HCT116 (cell line): ENCODE measurements at places on chromosomes 11 and 22.
A peak's percentile ranks its signal among the peaks of the same experiment; 100 is the strongest.

GRCh38 chr22:49298834-49299750 lies 528.6 kb downstream of the BRD1 start:
- DNase-seq, result no peak

GRCh38 chr22:35661464-35661863 lies 13.2 kb downstream of the APOL6 start:
- no peak for DNase-seq

DNA sequence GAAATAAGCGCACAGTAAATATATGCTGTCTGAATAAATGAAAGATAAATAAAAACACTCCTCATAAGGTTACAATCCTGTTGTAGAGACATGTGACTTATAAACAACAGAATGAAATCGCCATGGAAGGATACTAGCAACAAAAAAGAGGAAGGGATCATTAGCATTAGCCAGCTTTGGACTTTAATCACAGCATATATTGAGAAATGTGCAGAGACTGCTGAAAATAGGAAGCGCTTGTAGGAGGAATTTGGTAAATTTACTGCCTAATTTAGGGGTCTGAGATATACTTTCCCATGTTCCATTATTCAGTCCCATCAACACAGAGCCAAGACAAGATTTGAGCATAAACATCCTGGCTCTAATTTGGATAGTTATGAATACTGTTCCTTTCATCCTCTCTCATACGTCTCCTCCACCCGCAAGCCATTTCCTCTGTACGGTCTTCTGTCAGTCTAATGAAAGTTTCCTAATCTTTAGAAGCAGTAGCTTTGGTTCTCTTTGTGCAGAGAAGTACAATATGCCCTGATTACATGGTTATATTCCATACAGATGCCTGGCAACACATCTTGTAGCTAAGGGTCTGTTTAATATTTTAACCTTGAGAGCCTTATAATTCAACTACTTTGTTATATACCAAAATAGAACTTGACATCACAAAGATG lies 37.1 kb upstream of the AKIP1 start:
- DNase-seq, result no peak

- DNase-seq, result no peak
These were observed 1.2 kb downstream of the KMT2A start for GRCh38 chr11:118437208-118438125.

GRCh38 chr11:128956401-128957201 lies 13.9 kb upstream of the TP53AIP1 start:
- peak; percentile 73 for DNase-seq

DNA sequence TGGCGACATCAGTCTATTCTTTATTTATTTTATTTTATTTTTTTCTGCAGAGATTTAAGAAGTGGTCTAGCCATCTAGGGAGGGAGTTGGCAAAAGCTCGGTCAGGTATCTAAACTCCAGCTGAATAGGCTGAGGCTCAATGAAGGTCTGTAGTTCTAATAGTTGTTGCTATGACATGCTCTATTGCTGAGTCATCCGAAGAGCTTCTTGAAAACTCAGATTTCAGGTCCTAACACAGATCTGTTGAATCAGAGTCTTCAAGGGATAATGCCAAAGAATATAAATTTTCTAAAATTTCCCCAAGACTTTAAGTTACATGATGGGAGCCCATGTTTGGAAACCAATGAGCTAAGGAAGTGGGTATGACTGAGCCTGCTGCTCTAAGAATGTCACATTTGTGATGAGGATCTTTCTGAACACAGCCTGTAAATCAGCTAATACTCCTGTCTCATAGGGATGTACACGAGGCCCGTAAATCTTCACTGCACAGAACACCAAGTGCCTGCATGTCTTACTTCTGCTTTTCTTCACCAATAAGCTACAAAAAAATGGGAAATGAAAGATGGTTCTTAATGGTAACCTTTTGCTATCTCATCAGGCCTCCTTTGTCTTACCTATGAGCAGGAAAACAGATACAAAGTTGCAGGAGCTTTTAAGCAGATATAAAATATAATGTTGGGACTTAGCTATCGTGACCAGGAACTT lies 901.4 kb upstream of the API5 start:
- no peak for DNase-seq

DNA sequence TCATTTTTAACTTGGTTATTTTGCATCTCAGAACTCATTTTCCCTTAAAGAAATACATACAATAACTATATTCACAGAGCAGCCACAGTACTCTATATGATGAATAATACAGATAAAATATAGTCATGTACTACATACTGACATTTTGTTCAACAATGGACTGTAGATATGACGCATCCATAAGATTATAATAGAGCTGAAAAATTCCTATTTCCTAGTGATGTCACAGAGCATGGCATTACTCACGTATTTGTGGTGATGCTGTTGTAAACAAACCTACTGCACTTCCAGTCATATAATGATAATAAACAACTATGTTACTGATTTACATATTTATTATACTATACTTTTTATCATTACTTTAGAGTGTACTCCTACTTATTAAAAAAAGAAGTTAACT lies 38.7 kb downstream of the NARS2 start:
- no peak for DNase-seq

DNA sequence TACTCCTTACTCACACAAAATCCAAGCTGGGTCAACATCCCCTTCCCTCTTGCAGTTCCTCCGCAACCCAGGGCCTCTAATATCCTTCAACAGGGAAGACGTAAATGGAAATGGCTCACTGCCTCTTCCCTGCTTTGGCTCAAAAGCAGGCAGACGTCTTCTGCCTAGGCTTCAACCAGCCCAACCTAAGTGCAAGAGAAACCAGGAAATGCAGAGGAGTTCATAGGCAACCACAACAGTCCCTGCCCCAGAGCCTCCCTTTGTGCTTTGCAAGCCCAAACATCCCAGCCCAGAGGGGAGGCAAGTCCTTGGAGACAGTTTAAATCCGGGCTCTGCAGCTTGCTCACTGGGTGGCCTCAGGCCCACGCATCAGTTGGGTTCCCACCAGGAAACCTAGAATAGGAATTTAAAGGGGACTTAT lies 33.3 kb downstream of the CD6 start:
- DNase-seq, result no peak

- no peak for DNase-seq
These were observed 59.4 kb upstream of the CHRM4 start for GRCh38 chr11:46450846-46451477.

GRCh38 chr22:43239193-43239780 lies 52.4 kb upstream of the TTLL12 start:
- no peak for DNase-seq

DNA sequence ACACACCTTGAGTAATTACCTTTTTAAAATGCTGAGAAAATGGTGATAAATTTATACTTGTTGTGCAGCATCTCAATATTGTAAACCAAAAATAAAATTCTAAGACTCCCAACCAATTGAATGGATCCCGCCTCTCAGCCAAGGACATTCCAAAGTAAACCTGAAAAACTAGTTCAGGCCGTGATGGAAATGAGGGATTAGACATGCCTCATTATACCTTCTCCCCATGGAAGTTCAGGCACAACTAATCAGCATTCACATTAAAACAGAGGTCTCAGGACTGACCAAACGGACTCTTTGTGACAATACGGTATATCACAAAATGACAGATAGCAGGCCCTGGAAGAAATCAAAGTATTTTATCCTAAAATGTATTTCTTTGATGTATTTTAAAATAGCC lies 907.4 kb upstream of the RAG2 start:
- DNase-seq, result no peak

GRCh38 chr22:33321466-33321865 lies 263.3 kb upstream of the SYN3 start:
- no peak for DNase-seq

DNA sequence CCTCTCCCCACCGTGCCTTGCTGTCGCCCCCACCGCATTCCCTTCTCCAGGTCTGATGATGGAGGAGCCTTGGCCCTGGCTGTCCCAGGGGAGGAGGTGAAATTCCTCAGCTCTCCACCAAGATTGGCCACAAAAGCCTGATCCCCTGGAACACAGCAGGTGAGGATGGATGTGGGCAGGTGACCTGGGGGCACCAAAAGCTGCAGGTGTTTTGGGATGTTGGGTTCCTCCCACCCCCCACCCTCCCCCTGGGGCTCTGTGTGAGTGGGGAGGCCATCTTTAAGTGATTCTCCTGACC lies 639 bp downstream of the TRIOBP start:
- no peak for DNase-seq

- no peak for DNase-seq
These were observed 206.4 kb downstream of the TBC1D22A start for GRCh38 chr22:46968848-46969247.

GRCh38 chr11:28383456-28383855 lies 275.3 kb downstream of the METTL15 start:
- no peak for DNase-seq

DNA sequence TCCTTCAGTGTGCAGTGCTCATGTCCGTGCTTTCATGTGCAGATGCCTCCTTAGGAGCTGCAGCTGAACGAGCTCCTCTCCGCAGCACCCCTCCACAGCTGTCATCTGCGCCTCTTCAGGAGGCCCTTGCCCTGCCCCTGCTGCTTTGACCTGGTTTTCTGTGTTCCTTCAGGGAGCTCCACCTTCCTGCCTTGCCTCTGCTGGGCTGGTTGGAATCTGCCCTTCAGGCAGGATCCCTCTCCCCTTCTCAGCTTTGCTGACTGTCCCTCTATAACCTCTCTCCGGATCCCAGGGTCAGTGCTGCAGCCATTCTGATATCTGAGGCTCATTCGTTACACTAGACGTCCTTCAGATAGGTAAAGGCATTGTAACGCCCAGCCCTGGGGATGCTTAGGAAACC lies 67.9 kb downstream of the SCN3B start:
- DNase-seq, result no peak
